GM04503 (cell line): ENCODE measurements at places on chromosomes 3 and 15.

GRCh38 chr3:143124601-143125520 is 5.3 kb downstream of the CHST2 start:
- no peak for DNase-seq

GRCh38 chr3:165346503-165346902 is 150.3 kb upstream of the SLITRK3 start:
- no peak for DNase-seq

DNA sequence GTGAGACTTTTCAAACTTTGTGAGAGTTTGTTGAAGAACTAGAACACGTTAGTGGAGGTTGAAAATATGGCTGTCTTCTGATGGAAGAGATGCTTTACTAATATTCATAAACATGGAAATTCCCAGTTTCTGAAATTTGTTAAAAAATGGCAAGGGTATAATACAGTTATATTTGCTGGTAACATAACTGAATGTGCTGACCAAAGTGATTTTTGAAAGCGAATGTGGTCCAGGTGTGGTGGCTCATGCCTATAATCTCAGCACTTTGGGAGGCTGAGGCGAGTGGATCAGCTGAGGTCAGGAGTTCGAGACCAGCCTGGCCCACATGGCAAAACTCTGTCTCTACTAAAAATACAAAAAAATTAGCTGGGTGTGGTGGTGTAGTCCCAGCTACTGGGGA is 18.1 kb downstream of the FXR1 start:
- no peak for DNase-seq

GRCh38 chr15:47434596-47434995 is 282.7 kb upstream of the SEMA6D start:
- no peak for DNase-seq

- no peak for DNase-seq
Measured at GRCh38 chr3:15958692-15959433, 161.1 kb upstream of the ANKRD28 start.

- no peak for DNase-seq
Measured at GRCh38 chr15:89504166-89504565, 7.8 kb upstream of the RHCG start.

- DNase-seq: no peak
Measured at GRCh38 chr3:79521221-79521848, 246.5 kb downstream of the ROBO1 start.

DNA sequence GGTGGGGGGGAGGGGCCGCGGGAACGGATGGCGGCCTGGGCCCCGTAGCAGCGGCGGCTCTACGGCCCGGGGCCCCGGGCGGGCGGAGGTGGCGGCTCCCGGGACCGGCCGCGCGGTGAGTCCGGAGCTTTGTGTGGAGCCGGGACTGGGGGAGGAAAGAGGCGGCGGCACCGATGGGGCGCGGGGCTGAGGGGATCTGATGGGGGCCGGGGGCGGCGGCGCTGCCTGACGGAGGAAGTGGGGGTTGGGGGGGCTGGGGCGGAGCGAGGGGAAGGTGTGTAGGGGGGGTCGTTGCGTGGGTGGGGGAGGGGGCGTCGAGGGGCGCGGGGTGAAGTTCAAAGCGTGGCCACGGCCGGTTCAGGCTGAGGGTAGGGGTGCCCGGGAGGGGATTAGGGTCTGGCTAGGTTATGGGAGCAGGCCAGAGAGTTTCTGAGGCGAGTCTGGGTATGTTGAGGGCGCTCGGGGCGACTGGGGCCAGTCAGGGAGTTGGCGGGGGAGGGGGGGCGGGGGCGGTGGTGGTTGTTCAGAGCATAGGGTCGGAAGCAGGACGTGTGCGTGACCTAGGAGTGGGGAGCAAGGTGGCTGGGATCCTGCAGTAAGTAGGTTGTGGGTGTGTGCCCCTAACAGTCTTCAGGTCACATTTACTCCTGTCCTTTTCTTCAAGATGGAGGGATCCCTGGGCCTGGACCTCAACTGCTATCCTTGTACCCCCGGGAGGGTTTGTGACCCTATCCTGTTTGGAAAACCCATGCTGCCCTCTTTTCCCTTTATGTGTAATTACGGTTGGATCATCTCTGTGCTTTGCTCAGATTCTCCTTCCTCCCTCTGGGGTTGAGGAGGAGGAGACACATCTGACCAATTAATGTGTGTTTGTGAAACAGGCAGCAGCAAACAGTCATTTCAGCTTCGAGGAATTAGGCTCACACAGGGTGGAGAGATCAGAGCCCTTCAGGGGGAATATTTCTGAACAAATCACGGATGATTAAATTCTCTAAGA is 644 bp downstream of the ZNF609 start:
- peak; percentile 73 for DNase-seq

DNA sequence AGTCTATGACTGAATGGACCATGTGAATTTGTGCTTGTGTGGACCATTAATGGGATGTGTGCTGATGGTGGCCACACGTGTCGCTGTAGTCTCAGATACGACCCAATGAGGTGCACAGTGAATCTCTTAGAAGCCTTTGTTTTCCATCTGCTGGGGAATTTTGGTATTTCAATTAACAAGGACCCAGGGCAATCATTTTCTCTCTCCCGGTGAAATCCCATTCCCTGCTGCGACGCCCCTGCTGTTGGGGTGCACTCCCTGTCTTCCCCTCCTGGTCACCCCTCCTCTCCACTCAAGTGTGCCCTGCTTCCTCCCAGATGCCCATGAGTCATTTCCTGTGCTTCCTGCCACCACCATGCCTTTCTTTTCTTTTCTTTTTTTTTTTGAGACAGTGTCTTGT is 32.7 kb downstream of the EBLN2 start:
- no peak for DNase-seq

DNA sequence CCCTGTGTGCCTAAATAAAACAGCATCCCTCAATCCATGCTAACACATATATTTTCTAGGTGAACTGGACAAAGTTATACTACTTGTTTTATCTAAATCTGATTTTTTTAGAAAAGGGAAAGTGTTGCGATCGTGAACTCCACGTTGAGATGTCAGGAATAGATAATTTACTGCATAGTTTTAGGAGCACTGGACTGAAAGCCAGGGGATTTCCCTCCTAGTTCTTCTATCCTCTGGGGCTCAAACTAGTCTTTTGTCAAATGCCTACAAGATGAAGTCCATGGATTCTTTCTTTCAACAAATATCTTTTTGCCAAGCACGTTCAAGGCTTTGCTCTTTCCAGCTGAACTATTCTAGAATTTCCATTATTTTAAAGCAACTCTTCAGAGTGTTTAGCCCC is 617 bp upstream of the HPS3 start:
- DNase-seq: no peak
